Fibroblast of skin of back (primary cell): ENCODE measurements at places on chromosomes 1 and 21.

DNA sequence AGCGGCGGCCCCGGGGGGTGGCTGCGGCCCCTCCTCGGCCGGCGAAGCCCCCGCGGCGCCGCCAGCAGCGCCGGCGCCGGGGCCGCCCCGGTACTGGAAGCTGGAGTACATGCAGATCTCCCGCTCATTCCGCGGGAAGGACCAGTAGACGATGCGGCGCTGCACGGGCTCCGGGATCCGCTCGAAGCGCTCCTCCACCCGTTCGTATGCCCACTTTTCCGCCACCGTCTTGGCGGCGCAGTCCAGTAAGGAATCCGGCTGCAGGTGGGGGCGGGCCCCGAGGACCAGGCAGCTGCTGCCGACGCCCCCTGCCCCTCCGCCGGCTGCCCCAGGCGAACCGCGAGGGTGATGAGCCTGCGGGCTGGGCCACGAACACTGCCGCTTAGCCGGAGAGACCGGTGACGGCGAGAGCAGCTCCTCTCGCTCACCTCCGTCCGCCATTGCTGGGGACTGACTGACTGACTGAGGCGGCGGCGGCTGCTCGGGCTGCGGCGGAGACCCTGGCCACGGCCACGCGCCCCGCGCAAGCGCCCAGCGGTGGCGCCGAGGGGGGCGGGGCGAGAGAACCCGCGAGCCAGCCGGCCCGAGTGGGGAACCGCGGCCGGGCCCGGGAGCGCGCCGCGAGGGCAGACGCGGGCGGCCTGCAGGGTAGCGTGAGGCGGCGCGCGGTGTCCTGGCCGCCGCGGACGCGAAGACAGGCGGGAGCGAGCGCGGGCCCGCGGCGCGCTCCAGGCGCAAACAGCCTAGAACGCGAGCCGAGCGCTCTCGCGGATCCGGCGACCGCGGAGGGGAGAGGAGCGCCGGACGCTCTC lies at the start of gene ZSWIM5:
TSS of gene ZSWIM5 (minus strand) at position 696 of the 812 bp plus-strand sequence. CDS start at position 441, 255 bp downstream.
- DNase-seq, result peak; percentile 46

DNA sequence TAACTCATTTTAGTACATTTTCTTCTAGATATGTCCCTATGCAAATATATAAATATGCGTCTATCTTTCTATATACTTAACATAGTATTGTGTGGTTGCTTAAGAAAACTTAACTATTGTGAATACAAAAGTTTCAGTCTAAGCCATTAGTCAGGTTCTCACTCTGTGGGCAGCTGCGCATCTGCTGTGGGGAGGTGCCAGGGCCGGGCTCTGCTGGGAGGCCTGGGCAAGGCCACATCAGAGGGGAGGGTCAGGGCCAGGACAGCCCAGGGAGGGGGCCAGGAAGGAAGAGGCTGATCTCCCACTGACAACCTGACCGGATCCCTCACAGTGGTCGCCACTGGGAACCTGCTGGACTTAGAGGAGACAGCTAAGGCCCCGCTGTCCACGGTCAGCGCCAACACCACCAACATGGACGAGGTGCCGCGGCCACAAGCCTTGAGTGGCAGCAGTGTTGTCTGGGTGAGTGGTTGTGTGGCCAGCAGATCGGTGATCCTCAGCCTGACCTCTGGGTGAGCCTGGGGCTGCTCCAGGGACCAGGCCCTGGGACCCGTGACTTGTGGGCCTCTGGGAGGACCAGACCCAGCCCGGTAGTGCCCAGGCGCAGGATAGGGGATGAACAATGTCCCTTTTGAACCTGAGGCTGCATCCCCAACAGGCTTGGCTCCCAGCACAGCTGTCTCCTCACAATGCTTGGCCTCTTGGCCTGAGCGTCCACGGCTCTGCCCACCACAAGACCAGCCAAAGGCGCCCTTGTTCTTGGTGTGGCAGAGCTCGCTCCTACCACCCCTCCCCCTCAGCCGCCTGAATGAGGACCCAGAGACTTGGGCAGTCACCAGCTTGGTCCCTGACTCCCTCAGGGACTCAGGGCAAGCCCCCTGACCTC lies 20.2 kb downstream of the LDLRAP1 start:
- DNase-seq, result no peak

DNA sequence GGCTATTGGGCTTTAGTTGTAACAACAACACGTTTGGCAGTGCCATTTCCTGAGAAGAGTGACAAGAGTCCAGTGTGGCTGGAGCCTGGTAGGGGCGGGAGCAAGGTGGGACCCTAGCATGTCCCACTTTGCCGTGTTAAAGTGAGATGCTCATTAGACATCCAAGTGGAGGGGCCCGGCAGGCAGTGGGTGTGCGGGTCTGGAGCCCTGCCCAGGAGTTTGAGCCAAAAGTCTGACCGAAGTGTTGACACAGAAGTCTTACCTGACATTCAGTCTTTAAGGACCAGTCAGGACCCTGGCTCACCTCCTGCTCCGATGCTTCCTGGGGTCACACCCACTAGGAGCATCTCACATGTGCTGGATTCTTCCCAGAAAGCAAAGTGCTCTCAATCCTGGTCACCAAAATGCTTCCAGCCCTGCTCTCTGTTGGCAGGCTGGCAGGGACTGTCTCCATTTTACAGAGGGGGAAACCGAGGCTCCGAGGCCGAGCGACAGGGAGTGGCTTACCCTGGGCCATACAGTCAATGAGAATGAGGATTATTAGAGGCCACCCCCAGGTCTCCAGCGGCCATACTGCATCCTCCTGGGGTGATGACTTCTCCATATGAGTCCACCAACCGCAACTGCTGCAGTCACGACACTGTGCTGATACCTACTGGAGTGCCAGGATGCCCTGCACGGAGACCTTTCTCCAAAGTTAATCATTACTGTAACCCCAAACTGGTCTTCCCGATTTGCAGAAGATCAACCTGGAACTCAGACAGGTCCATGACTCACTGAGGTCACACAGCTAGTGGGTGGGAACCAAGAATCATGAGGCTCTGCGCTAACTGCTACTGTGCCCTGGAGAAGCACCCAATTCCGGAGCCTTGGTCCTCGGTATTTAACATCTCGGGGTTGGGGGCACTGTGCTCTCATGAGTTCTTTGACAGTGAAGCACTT lies 112.7 kb downstream of the PRDM2 start:
- DNase-seq, result no peak

DNA sequence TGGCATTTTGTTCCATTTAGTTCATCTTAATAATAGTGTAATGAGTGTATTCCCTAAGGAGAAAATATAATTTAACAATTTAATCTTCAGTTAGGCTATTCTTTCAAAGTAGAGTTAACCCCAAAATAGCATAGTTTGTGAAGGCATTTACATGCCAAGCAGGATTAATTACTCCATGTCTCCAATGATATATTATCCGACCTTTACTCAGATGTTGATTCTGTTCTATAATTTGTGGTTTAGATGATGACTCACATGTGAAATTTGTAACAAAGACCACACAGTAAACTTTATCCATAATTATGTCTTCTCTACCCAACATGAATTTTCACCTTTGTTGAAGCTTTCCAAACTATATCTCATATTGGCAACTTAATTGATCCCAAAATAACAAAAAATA lies 2065.2 kb downstream of the MRPL39 start:
- DNase-seq, result no peak

- DNase-seq, result peak; percentile 43
Measured at GRCh38 chr1:60978421-60979357, 103.7 kb upstream of the NFIA start.

DNA sequence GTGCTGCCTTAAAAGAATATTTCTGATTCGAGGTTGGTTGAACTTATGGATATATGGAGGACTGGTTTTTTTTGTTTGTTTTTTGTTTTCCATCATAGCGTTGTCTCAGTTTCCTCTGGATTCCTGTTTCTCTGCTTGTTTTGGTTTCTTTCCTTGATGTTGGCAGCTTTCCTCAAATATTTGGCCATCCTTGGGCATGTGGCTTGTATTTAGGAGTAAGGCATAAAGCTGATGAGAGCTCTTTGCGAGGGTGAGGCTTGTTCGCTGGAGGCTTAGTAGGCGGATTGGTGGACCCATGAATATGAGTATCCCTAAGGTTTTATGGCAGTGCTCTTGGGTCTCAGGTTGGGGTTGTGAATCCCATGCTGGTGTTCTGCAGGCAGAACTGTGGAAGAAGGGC lies 22.9 kb downstream of the DYRK1A start:
- no peak for DNase-seq

DNA sequence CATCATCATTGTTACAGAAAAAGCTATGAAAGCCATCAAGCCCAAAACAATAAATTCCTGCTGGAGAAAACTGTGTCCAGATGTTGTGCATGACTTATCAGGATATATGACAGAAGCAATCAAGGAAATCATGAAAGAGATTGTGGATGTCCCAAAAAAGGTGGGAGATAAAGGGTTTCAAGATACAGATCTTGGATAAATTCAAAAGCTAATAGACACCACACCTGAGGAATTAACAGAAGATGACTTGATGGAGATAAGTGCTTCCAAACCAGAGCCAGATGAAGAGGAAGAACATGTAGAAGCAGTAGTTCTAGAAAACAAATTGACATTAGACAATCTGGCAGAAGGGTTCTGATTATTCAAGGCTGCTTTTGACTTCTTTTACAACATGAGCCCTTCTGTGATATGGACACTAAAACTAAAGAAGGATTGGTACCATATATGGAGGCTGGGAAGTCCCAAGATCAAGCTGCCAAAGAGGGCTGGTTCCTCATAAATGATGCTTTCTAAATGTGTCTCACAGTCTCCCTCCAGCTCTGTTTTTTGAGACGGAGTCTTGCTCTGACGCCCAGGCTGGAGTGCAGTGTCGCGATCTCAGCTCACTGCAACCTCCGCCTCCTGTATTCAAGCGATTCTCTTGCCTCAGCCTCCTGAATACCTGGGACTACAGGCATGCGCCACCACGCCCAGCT lies 32.1 kb upstream of the LRIG2 start:
- DNase-seq, result no peak

GRCh38 chr1:86812286-86812685 lies 101.6 kb downstream of the SELENOF start:
- no peak for DNase-seq

GRCh38 chr21:45022348-45022675 lies 52.1 kb upstream of the ADARB1 start:
- no peak for DNase-seq

GRCh38 chr1:157842939-157843338 lies 1.3 kb upstream of the CD5L start:
- no peak for DNase-seq

DNA sequence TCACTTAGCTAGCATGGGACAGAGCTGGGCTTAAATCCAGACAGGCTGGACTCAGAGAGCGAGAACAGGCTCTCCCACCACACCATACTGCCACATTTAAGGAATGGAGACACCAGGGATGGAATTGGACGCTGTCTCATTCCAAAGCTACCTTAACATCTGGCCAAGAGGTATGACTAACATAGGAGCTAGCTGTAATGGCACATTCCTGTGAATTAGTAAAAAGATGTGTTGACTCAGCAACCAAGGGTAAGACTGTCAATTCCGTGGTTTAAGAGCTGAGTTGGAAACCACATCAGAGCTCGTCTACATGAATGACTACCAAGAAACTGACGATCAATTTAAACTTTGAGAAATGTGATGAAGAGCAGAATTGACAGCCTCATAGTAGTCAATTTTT lies 8.3 kb upstream of the TNFRSF9 start:
- DNase-seq, result peak; percentile 84

- DNase-seq, result no peak
Measured at GRCh38 chr1:8473121-8473875, 155.4 kb downstream of the SLC45A1 start.
